A172 (cell line): ENCODE measurements at places on chromosomes 3 and 15. TPM values are rescaled to one million over a fixed set of nuclear protein-coding genes. Genes with fewer than 3 reads are reported as not detected.
A peak's percentile ranks its signal among the peaks of the same experiment; 100 is the strongest.

DNA sequence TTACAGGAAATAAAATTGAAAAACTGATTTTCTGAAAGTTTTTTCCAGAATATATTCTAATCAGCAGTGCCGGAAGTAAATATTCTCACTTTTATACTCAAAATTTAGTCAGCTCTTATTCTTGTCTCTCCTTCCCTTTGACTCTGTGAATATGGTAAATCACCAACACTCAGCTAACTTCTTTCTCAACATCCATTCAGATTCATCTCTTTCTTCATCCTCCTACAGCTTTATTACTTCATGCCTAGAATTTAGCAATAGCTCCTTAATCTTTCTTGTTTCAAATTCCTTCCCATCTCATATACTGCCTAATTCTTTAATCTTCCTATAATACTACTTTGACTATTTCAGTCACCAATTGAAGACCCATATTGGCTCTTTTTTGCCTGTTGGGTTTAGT is 67.9 kb downstream of the FGF7 start:
- no peak for DNase-seq

DNA sequence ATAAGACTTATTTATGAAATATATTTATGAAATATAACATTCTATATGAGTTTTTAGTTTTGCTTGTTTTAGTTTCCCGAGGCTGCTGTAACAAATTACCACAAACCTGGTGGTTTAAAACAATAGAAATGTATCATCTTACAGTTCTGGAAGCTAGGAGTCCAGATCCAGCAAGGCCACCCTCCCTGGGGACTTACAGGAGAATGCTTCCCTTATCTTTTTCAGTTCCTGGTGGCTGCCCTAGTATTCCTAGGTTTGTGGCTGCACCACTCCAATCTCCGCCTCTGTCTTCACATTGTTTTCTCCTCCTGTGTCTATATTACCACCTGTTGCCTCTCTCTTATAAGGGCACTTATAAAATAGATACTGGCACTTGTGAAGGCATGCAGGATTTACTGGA is 877.8 kb downstream of the TUSC7 start:
- no peak for DNase-seq

GRCh38 chr3:119604878-119605277 is 7.2 kb downstream of the PLA1A start:
- DNase-seq: peak; percentile 60

GRCh38 chr3:76500746-76501275 is 539.1 kb upstream of the ROBO2 start:
- no peak for DNase-seq

DNA sequence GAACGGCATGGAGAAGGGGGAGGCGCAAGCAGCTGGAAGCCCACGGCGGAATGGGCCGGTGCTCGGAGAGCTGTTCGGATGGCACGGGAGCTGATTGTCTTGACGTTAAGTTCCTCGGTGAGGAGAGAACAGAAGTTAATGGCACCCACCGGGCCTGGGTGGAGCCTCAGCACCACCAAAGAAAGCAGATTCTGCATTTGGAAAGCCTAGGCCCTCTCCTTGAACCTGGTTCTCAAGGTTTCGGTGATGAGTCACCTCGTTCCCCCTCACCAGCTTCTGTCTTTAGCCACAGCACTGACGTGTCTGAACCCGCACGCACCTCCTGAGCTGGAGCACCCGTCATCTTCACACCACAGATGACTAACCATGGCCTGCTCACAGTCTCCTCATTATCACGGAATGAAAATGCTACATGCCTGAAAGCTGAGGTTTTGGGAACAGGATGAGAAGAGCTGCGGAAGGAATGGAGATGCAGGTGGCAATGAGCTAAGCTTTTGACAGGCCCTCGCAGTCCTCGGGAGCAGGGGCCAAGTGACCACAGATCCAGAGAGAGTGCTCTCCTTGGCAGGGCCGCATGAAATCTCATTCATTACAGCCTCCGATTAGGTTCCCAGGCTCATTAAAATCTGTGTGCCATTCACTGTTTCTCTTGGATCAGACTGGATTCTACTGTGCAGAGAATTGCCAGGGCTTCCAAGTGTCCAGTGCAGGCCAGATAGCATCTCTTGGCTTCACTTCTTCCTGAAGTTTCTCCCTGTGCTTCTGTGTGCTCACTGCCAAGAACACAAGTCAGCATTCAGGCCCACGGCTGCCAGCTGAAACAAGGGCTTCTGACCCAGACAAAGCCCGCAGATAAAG is 96.3 kb upstream of the DLG1 start:
- DNase-seq: peak; percentile 100

DNA sequence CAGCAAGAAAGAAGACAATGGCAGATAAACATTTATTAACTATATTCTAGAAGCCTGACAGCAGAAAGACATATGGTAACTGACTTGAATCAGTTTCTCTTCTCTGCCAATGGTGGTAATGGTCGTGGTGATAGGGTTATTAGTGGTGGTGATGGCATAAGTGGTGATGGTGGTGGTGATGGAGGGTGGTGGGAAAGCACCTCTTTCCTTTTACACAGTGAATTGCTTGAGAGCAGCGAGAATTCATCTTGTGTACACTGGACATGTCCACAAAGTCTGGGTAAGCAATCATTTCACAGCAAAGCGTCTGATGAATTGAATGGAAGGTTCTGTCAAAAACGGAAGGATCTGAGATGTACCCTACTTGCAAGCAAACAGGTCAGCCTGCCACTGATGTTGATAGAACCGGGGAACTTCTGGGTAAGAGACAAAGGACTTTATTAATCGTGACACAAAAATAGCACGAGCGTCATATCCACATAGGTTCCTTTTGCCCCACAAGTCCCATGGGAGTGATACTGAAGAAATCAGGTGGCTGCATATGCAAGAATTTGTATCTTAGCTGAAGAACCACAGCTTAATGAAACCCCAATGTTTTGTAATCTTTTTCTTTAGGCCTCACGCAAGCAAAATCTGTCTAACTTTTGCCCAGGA is 23.5 kb upstream of the TBC1D5 start:
- DNase-seq: no peak

DNA sequence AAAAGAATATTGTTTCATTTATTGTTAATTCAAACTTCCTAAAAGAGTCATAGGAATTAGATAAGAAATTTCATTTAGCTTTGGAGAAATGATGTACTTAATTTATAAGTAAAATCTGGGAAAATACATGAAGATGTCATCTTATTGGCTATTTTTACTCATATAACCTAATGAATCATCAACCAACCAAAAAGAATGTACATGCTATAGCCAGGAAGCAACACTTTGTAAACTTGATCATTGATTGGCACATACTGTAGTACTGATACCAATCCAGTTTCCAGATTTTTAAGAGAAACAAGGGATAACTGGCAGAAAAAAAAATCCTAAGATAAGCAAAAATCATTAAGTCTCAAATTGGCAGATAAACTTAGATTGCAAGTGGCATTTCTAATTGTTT is 207.9 kb upstream of the CDIN1 start:
- peak; percentile 68 for DNase-seq

The XRN1 gene
- 15.0 and 17.5 TPM in 2 replicates for total RNA-seq

The PTPRG gene
- 5.6 and 7.3 TPM in 2 replicates for total RNA-seq
